ENCODE measurements at places on chromosomes 13 and 19.

DNA sequence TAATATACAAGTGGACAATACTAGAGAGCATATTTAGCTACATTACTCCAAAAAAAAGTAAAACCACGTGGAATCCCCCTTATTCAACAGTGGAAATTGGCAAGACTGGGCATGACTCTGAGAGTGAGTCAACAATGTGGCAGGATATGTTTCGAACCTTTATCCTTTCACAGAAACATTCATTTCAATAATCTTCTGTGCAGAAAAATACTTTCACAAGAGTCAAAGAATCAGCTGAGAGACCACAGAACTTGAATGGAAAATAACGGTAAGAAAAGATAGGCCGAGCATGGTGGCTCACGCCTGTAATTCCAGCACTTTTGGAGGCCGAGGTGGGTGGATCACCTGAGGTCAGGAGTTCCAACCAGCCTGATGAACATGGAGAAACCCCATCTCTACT, 25.1 kb upstream of the CD70 start:
- DNase-seq: no peak

DNA sequence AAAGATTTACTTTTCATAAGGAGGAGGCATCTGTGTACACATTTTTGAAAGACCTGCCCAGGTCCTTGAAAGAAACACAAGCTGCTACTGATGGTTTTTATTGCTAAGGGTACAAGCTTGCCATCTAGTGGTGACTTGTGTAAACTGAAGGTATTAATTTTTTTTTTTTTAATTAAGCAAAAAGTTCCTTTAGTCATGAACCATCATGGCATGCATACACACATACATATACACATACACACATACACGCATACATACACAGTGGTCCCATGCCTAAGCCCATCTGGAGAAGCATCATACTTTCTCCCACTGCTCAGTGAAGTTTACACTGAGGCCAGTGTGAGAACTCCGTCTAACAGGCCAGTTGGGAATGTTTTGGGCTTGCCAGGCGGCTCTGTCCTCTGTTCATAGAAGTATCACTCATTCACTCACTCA, 312.5 kb downstream of the DCLK1 start:
- DNase-seq: no peak

- no peak for DNase-seq
Measured at GRCh38 chr19:12093777-12094176, 29.2 kb downstream of the ZNF844 start.

GRCh38 chr19:52221831-52222375, 32.1 kb downstream of the PPP2R1A start:
- no peak for DNase-seq

GRCh38 chr13:78593652-78594455, 9.5 kb downstream of the POU4F1 start:
- no peak for DNase-seq

DNA sequence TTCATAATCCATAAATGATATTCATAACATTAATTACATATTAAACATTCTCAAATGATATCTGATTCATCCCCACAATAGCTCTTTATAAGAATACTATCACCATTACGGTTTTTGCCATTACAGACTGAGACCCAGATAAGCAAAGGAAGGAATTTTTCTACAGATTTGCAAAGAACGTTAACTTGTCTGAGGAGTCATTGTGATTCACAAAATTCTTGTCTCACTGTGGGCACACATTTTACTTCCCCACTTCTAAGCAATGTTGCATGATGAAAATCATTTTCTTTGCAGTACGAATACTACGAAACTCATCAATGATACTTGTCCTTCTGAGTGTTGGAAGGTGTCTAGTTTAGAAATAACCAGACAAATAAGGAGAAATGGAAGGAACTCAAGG, 70.1 kb downstream of the NALCN start:
- DNase-seq: no peak

DNA sequence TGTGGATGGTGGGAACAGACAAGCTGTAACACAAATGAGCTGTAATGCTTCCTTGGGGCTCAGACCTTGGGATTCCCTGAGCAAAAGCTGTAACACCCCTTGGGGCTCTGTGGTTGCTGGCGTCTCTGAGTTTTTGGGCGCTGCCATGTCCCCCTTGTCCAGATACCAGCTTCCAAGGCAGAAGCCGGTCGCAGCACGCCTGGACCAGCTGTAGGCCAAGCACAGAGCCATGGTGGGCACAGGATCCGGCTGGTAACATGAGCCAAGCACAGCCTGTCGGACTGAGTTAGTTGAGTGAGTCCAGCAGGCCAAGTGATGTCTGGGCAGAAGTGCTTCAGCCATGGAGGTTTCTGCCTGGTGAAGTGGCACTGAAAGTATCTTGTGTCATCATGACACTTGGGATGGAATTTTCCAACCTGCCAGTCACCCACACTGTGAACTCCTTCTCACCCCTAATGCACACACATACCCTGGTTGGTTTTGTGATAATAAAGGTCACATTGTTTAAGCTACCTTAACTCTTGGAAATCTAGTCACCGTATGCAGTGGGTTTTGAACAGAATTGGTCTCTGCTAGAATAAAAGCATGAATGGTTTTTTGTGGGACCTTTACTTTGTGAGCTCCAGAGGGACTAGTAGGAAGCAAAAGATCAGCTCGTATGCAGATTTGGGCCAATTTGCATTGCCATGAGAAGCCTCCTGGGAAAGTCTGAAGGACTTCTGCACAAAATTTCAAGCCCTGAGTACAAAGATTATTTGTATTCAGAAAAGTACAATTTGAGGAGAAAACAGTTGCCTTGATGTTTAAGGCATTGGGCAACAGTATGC, 7.0 kb upstream of the ZNF17 start:
- no peak for DNase-seq

- DNase-seq: no peak
Measured at GRCh38 chr19:49155005-49155819, at the start of gene HRC. HRC (minus strand) TSS chr19:49155396; CDS start chr19:49155237, 159 bp downstream.

- no peak for DNase-seq
Measured at GRCh38 chr13:22915442-22916082, 265.2 kb upstream of the SGCG start.

- no peak for DNase-seq
Measured at GRCh38 chr19:6117534-6117933, 7.2 kb upstream of the RFX2 start.

- DNase-seq: no peak
Measured at GRCh38 chr19:23957660-23958281, 43.1 kb downstream of the ZNF726 start.

DNA sequence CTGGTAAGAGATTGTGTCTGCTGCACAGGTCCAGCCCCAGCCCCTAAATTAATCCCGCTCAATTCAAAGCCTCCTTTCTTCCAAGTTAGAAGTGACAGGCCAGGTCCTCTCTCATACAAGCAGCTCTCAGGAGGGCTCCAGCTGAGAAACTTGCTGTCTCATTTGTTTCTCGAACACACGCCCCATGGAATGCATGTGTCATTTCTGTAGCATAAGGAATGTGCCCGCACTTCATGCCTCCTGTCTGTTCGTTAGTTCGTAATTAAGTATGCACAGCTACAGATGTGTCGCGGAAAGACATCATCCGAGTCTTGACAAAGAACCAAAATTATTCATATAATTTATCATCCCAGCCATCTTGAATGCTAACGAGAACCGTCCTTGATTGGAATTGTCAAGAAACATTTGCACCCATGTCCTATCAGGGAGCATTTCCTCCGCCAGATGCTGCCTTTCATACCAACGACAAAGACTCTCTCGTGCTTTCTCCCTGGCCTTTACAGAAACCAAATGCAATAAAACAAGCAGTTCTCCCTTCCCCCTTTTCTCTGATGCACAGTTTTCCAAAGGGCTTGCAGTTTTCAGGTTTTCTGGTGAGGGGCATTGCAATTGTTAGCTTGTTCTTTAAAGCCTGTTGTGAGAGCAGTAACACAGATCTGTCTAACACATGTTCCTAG, 133.5 kb downstream of the UQCRFS1 start:
- DNase-seq: no peak

Measured in stimulated activated CD4-positive, alpha-beta T cell treated with anti-CD3 and anti-CD28 coated beads, Interleukin-4, amount 100 ng/mL, for 48 hours (primary cell).